ENCODE measurements at places on chromosomes 12 and 14.
A peak's percentile ranks its signal among the peaks of the same experiment; 100 is the strongest.

DNA sequence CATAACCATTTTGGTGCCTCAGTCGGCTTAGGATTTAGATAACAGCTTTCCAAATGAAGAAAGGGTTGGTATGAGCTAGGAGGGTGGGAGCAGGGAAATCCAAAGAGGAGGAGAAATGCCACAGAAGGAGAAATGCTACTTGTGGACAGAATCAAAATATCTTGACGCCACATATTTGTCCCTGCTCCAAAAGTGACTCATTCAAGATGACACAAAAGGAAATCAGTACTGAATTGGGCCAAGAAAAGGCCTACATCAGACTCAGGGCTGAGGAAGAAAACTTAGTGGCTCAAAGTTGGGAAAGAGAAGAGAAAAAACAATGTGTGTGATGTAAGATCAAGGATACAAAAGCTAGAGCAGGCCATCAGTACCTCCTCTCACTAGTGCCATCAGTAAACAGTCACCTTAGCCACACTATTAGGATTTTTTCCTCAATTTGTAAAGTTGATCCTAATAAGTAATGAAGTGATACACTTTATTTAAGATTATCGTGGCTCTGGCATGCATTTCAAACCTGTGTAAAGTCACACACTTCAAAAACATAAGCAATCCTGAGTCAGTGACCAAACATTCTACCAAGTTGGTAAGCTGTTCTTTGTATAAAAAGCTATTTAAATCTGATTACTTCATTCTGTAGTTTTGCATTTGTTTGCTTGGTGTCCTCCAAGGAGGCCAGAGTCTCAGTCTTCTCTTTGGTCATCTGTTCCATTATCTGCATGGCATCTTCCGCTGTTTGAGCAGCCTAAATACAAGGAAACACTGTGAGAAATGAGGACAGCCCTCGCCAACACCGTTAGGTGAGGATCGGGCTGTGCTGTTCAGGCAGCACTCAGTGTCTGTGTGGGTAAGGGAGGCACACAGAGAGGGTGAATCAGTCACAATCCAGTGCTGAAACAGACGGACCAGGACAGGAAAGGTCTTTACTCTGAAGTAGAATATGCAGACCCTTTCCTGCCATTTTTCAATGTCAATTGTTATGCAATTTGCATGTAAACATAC lies 52.6 kb upstream of the VPS33A start:
- DNase-seq: no peak

- DNase-seq: no peak
Observed at GRCh38 chr14:42079911-42080310, 473.2 kb downstream of the LRFN5 start.

DNA sequence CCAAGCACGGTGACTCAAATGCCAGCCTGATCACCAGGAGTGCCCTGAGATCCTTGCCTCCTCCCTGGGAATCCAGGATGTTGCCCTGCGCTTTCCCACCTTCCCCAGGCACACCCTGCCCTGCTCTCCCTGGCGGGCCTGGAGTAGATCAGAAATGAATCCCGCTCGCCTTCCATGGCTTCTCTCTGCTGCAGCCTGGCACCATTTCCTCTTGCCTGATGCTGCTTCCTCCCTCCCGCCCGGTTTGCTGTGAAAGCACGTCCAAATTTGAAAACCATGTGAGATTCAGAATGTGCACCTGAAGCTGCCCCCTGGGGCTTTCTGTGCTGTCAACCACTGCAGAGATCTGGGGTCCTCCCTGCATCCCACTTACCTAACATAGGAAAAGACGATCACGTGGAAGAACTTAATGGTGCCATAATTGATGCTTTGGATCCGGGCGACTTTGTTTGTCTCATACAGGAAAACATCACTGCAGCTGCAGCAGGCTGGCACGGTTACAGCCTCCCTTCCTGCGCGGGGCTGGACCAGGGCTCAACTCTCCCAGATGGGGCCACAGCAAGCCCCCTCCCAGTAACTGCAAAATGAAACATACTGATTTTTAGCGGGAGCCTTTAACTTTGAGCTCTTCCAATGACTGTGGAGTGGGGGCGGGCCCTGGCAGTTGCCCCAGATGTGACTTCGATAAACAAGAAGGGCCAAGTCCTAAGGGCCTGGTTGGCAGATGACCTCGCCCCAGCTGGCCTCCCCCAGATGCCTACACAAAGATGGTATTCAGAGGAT lies 24.9 kb upstream of the C12orf76 start:
- peak; percentile 36 for DNase-seq

DNA sequence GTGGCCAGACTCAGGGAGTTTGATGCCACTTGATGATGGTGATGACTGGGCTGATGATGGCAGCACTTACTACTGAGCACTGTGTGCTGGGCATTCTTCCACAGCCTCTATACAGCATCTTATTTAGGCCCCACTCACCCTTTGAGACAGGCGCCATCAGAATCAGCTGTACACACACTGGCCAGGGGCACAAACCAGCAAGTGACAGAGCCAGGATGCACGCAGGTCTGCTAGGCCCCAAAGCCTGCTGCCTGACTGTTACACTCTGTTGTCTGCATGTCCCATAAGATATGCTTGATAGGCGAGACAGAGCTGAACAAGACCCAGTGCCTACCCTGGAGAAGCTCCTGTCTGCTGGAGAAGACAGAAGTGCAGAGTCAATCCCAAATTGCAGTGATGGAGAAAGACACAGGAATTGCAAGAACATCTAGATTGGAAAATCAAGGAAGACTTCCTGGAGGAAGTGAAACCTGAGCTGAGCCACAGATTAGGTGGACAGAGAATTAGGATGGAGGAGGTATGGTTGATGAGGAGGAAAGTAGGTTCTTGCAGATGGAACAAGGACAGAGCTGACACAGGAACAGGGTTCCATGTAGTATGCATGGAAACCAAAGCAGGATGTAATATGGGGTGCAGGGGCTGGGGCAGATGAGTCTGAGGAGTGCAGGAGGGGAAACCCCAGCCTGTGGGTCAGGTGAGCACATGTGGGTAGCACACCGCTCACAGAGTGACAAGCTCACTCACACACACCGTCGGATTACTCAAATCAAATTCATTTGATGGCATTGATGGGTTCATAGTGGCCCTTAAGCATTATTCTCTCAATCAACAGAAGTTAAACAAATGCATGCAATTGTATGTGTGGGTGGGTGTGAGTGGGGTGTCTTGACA lies 117.3 kb downstream of the BEGAIN start:
- no peak for DNase-seq

DNA sequence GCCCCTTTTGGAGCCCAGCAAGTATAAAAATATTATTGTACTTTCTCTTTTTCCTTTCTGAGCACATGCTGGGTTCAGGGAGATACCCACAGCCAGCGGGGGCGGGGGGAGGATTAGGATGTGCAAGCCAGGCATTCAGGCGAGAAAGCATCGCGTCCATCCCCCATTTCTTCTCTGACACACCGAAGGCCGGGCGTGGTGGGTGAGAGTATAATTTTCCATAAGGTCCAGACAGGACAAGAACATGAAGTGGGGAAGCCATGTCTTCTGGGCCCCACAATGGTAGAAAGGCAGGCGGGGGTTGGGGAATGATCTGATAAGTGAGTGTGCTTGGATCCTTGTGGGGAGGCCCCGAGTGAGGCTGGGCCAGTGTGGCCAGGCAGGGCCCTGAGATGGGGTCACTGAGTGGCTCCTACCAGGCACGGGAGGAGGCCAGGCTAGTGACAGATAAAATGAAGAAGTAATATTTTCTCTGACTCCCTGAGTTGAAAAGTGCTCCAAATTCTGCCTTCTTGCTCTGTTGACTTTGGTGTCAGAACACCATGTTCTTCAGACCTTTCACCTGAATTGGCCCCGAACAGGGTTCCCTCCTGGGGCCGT lies 10.7 kb upstream of the LRTM2 start:
- DNase-seq: no peak

Data from CD4-positive, alpha-beta T cell (primary cell).